ENCODE measurements at places on chromosomes 3 and 15.

- DNase-seq, result no peak
Observed at GRCh38 chr15:51218299-51218938, 120.0 kb downstream of the CYP19A1 start.

GRCh38 chr3:52494886-52495495 lies at the start of gene STAB1:
Gene STAB1 (plus strand): TSS chr3:52495338. CDS start chr3:52495414, 76 bp downstream.
- no peak for DNase-seq

GRCh38 chr3:112804021-112804420 lies 42.6 kb downstream of the CD200R1L start:
- DNase-seq, result no peak

DNA sequence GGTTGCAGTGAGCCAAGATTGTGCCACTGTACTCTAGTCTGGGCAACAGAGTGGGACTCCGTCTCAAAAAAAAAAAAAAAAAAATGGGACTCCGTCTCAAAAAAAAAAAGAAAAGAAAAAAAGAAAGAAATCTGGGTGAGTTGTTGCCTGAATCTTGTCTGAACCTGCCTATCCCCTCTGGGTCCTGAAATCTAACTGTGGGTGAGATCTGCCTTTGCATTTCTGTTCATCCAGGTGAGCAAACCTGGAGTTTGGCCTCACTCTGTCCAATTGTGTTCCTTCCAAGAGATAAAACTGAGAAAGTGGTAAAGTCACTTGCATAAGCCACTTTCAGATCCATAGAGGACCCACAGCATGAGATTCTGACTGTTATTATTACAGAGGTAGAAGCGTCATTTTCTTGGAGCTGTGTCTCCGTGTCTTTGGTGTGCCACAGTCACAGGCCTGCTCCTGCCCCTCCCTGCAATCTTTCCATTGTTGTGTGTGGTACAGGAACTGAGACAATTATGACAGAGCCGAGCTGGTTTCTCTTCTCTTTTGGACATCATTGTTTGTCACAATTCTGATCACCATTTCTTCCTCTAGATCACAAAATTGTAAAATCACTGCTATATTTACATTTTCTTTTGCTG lies 235.9 kb downstream of the LPP start:
- no peak for DNase-seq

DNA sequence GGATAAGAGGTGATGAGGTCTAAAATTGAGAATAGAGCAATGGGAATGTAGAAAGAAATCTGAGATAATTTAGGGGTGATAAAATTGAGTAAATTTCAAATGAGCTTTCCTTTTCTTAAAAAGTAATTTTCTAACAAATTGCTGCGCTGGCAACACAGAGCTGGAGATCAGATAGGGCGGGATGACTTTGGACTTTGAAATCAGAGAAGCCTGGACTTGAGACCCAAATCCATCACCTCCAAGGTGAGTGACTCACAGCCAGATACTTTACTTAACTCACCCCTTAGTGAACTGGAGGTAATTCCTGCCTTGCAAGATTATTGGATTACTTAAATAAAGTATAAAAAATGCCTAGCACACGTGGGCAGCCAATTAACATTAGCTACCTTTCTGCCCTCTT lies 80.8 kb downstream of the P2RY1 start:
- DNase-seq, result no peak

DNA sequence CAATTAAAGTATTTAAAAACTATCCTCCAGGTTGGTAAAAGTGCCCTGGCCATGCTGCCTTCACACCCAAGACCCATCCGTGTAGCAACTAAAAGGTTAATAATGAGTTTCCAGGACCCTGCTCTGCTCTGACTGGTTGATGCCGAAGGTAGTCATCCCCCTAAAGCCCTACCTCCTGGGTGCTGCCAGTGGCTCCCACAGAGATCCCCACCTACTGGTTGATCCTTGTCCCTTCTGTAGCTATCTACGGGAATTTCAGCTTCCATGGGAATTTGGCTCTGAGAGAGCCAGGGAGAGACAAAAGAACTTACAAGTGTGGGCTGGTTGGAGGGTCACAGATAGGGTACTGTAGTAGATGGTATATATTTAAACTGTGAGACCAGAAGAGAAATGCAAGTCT lies 110.6 kb upstream of the NANOGP8 start:
- no peak for DNase-seq

- no peak for DNase-seq
Observed at GRCh38 chr3:51686512-51687215, 15.6 kb downstream of the TEX264 start.

DNA sequence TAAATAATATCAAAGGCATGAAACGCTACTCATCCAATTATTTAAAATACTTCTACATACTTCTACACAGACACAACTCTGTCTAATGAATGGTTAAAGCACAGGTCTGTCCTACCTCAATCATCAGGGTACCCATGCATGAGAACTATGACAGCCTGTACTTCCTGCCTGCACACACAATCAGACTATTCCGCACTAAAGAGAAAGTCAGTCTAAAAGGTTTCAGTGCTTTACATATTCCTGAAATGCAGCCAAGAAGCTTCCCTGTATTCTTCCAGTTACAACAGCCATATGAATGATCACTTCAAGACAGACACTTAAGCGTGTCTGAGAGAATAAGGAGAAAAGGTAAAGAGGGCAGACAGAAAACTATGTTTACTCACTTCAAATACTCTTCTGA lies 58.8 kb downstream of the TUBGCP4 start:
- DNase-seq, result no peak

- no peak for DNase-seq
Observed at GRCh38 chr3:196162679-196163078, 48.5 kb downstream of the ZDHHC19 start.

DNA sequence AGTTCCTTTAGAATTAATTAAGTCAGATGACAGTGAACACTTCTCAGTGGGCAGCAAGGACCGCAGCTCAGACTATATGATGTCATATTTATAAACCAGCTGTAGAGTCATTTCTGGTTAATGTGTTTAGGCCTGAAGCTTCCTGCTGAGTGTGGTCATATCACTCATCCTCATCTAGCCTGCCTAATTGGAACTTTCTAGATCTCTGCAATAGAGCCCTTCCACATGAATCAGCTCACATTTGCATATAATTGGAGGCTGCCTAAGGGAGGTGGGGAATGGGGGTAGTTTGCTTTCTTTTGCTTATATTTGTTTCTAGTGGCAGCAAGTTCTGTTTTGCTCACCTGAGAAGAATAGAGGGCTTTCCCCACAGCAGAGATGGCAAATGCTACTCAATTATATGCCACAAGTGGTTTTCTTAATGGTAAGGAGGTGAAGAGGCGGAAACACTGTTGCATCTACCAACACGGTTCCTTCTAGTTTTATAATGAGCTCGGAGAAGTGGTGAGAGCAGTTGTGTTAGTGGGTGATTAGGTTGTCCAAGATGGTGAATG lies 148.1 kb downstream of the KLHL25 start:
- no peak for DNase-seq

- no peak for DNase-seq
Observed at GRCh38 chr15:73997986-73998385, 3.5 kb downstream of the PML start.

DNA sequence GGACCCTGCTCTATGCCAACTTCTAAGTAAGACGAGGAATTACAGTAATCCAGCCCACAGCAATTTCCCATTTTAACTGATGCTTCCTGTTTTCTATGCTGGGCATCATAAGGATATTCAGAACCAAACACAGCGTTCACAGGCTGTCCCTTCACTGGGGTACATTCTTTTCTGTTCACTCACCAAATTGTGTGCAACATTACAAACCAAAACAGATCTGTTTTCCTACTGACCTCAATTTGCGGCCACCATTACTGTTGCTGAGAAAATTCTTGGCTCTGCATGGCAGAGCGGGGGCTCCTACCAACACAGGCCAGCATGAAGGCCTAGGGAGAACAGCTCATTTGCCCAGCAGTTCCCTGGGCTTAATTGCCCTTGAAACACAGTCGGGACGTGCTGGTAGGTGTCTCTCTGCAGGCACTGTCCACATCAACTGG lies 76.5 kb downstream of the MYO1E start:
- DNase-seq, result no peak

- DNase-seq, result no peak
Observed at GRCh38 chr3:122727294-122727693, 46.7 kb downstream of the PARP14 start.

DNA sequence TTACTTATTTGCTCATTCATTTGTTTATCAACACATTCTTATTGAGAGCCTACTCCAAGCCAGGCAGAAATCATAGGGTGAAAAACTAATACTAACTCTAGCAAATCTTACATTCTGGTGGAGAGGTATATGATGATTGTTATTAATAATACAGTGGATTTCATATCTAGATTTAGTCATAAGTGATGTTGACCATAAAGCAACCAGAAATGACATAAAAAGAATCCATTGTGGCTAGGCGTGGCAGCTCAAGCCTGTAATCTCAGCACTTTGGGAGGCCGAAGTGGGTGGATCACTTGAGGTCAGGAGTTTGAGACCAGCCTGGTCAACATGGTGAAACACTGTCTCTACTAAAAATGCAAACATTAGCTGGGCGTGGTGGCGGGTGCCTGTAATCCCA lies 26.2 kb upstream of the IL20RB start:
- no peak for DNase-seq

- no peak for DNase-seq
Observed at GRCh38 chr15:98700519-98700918, 52.2 kb downstream of the IGF1R start.

DNA sequence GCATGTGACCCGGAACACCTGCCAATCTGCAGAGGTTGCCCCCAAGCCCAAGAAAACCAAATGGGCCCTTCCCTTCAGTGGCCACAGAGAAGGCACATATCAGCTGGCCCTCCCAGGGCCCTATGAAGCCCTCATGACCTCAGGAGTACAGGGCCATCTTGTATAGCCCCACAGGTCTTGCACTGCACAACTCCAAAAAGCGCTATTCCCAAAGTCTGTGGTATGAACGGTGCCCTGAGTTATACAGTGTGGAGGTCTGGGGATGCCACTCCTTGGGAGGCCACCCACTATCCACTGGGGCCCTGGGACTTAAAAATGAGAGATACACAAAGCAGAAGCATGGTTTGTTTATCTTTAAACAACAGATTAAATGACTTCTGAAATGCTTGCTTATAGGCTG lies 61.5 kb downstream of the CAPN7 start:
- no peak for DNase-seq

- no peak for DNase-seq
Observed at GRCh38 chr3:76958274-76958673, 81.6 kb upstream of the ROBO2 start.

- DNase-seq, result no peak
Observed at GRCh38 chr3:113002037-113002436, 11.3 kb downstream of the GTPBP8 start.

DNA sequence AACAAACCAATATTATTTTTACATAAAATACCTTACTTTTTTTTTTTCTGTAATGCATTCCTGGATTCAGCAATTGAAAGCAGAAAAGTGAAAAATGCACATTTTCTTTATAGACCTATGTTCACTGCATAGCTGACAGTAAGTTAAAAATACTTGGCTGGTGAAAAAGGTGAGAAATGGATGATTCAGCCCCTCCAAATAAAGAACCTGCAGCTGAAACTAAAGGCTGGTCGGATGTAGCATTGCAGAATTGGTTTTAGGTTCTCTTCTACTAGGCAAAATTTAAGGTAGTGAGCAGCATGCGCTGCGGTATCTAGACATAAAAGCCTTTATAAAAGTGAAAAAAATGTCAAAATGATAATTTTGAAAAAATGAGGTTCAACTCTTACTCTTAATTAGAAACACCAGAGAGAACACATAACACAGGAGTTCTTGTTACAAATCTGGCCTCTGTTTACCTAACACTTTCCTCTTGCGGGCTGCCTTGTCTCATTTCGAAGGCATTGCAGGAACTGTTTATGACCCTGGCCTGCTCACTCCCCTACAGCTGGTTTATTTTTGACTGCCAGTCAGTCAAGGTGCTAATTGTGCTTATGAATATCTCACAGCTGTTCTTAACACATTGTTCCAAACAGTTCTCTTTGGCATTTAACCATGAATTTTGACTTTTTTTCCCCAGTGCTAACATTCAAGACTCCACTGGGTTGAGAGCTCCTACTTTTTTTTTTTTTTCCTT lies 455.4 kb upstream of the TBL1XR1 start:
- no peak for DNase-seq

DNA sequence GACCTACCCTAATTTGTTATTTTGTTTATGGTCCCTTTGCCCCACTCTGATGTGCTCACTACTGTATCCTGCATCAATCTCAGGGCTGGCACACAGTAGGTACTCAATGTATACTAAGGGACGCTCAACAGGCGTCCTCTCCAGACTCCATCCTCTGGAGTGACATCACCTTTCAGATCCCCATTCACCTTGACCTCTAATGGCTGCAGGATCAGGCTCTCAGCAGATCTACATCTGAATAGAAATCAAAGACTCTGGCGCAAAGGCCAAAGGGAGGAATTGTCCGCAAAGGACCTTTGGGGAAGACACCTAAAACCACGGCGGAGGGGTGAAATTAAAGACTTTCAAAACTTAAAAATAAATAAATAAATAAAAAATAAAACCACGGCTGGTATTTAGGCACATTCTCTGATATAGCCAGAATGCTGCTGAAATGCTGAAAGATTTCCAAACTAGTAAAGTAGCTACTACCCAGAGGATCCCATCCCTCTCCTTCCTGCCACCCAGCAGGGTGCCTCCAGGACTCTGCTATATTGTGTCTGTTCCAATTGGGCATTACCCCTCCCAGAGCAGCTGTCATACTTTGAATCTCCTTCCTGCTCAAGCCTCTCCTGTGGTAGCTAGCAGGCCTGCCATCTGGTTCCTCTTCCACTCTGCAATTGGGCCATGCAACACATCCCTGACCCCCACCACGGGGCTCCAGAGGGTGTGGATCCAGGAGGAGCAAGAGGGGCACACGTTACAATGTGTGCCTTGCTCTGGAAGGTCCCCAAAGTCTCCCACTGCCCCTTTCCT lies 6.1 kb downstream of the SHF start:
- no peak for DNase-seq

- no peak for DNase-seq
Observed at GRCh38 chr3:149122721-149123578, 6.5 kb upstream of the HPS3 start.

- no peak for DNase-seq
Observed at GRCh38 chr3:57091521-57092273, 31.2 kb downstream of the SPATA12 start.

DNA sequence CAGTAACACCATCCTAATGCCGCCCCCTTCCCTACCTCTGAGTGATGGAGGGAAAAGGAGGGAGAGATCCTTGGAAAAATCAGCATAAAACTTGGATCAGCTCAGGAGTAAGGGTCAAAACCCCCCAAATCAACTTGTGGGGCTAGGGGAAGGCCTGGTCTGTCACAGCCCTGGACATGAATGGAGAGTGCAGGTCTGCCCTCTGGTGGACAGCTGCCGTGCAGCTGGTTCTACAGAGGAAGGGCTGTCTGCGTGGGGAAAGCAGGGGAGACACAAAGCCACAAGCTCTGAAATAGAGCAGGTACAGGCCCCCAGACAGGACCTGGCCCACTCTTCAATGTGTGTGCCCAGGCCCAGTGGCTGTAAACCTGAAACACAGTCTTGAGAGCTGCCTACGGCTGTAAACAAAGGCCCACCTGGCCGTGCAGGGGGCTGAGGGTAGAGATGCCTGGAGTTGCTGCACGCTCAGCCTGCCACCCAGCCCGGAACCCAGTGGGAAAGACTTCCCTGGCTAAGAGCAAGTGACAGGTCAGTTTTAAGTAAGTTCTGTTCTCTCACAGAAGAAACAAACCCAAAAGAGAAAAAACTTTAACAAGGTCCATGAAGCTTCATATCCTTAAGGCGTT lies 16.4 kb downstream of the CLK3 start:
- no peak for DNase-seq

All from NCI-H2081 treated with DMSO at 0.1 percent for 48 hours (cell line).